T-helper 17 cell (primary cell): ENCODE measurements at places on chromosomes 13 and 19.
A peak's percentile ranks its signal among the peaks of the same experiment; 100 is the strongest.

DNA sequence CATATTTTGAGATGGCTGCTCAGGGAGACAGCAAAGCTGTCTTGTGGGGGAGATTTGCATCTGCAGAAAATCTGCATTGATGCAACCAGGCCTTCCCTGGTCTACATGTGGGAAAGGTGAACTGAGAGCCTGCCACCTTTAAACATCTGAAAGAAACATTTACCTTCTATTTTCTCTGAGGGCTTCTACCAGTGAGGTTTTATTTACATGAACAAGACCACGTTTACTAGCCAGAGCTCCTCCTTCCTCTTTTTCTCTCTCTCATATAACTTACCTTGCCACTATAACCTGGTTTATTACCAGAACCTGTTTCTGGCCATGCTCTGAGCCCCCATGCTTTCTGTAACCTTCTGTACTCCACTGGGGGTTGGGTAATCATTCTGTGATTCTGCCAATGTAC is 14.4 kb upstream of the RUBCNL start:
- DNase-seq: no peak

- no peak for DNase-seq
Observed at GRCh38 chr19:2942928-2943640, 1.7 kb downstream of the ZNF77 start.

- no peak for DNase-seq
Observed at GRCh38 chr13:51976423-51976822, 34.8 kb downstream of the ATP7B start.

DNA sequence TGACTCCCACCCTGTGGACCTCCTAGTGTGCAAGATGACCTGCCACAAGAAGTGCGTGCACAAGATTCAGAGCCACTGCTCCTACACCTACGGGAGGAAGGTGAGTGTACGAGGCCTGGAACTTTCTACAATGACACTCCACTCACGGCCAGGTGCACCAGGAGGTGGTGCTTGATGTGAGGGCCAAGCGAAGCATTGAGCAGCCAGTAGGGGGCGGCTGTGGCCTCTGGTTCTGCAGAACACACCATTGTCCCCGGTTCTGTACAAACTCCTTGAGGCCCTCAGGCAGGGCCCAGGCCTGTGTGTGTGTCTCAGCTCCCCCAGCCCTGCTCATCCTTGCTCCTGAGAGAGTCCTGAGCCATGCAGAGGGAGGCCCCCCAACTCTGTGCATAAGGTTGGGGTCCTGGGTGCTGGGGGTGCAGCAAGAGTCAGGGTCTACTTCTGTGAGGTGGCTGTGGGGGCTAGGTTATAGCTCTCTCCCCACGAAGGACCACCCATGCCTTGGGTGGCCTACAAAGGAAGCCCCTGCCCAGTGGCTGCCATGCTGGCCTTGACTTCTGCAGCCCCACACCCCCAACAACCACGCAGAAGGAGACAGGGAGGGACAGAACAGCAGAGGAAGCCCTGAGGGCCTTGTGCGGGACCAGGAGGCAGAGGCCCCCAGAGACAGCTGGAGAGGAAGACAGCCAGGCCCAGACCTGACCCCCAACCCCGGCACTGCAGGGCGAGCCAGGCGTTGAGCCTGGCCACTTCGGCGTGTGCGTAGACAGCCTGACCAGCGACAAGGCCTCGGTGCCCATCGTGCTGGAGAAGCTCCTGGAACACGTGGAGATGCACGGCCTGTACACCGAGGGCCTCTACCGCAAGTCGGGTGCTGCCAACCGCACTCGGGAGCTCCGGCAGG is 9.7 kb upstream of the USE1 start:
- DNase-seq: peak; percentile 58

GRCh38 chr19:54523403-54523802 is 20.8 kb downstream of the LAIR2 start:
- no peak for DNase-seq

- DNase-seq: no peak
Observed at GRCh38 chr13:47678201-47678968, 322.7 kb downstream of the SUCLA2 start.
